Stimulated activated memory B cell treated with anti-CD40 and anti-IgM and Interleukin-4, amounts not matched to agents 10 μg/mL and 1 μg/mL and 100 μg/mL, for 72 hours (primary cell): ENCODE measurements at places on chromosomes 12 and 14.

GRCh38 chr14:63857466-63858030 lies 4.7 kb downstream of the SYNE2 start:
- ATAC-seq: no peak

GRCh38 chr12:2583091-2583497 lies 211.7 kb upstream of the FKBP4 start:
- ATAC-seq: peak; percentile 57

GRCh38 chr12:110693731-110694130 lies 4.8 kb upstream of the HVCN1 start:
- no peak for ATAC-seq

DNA sequence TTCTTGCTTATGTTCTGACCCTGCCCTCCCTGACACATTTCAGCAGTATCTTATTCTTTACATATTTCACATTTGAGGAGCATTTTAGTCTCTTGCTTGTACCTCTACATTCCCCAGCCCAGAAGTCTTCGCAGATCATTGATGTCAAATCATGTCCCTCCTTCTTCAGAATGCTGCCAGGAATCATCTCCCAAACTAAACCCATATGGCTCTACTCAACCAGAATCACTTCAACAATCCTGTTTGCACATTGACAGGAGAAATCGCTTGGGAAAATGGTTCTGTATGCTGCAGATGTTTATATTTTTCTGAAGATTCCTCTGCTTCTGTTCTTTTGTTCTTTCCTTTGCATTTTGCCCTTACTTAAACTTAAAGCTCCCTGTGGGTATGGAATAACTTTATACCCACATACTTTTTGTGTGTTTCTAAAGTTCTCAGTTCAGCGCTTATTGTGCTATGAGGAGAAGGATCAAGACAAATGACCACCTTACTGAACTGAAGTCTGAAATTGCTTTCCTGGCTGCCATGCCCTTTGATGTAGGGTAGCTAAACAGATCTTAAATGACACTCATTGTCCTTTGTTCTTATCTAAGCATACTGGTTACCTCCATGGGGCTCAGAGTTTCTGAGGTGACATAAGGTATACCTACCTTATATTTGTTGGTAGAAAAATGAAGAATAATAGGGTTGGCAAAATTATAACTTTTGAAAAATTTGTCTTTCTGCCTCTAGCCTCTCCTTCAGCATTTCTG lies 134.6 kb downstream of the SLC25A21 start:
- ATAC-seq: no peak

DNA sequence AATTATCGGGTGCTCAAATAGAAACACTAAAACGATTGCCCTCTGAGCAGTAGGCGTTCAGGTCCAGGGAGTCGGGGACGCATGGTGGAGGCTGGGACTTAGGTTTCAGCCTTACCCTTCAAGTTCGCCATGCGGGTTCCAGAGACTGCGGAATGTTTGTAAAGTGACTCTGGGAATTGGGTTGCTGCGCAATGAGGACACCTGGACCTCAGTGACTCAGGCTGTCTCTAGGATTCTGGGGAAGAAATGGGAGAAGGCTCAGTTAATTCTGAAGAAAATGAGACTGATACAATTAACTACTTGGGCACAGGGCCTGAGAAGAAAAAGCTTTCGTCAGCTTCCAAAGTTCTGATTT lies 1.1 kb downstream of the LGALS3 start:
- ATAC-seq: no peak

DNA sequence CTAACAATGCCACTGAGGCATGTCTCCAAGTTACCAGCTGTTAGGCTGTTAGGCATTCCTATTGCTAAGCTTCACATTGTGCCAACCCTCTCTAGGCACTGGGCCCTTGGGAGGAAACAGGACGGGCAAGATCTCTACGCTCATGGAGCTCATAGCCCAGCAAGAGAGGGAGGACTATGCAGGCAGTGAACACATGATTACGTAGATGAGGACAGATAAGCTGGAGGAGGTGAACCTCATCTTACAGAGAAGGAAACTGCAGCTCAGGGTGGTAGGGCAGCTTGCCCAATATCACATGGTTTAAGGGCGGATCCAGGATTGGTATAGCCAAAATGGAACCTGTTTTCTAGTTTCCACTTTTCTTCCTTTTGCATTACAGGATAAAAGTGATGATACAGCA lies 7.8 kb downstream of the UBE3B start:
- ATAC-seq: no peak

DNA sequence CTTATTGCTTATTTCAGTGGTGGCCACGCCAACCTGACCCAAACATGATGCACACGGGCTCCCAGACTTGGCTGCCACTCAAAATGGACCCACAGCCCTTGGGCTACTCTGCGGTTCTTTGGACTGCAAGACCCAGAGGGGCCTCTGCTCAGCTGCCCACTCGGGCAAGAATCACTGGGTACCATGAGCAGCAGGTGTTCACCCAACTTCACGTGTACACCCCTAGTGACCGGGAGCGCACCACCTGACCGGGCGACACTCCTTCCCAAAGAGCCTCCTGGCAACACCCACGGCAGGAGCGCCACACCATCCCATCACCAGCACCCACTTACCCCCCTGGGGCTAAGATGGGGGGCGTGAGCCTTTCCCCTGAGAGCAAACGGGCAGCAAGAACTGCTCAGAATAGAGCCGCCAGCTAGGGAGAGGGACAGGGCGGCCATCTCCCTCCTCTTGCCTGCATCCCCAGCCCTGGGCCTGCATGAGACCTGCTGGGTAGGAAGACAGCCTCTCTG lies 32.0 kb downstream of the CCNK start:
- ATAC-seq: no peak

GRCh38 chr14:21090940-21091663 lies 7.4 kb downstream of the ZNF219 start:
- ATAC-seq: no peak

DNA sequence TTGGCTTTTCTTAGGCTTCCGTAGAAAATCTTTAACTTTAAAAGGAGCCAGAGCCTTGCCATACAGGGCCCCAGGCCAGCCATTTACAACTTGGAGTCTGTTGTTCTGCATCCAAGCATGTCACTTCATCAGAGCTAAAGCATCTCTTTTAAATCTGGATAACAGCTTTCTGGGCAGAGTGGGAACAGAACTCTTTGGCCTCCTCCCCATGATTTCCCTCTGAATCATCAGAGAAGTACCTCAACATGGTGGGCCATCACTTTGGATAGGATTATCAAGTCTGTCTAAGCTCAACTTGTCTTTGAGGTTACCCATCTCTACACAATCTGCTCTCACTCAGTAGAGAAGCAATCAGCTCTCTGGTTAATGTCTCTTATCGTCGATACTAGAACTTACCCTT lies 170.9 kb downstream of the SLC6A15 start:
- no peak for ATAC-seq

DNA sequence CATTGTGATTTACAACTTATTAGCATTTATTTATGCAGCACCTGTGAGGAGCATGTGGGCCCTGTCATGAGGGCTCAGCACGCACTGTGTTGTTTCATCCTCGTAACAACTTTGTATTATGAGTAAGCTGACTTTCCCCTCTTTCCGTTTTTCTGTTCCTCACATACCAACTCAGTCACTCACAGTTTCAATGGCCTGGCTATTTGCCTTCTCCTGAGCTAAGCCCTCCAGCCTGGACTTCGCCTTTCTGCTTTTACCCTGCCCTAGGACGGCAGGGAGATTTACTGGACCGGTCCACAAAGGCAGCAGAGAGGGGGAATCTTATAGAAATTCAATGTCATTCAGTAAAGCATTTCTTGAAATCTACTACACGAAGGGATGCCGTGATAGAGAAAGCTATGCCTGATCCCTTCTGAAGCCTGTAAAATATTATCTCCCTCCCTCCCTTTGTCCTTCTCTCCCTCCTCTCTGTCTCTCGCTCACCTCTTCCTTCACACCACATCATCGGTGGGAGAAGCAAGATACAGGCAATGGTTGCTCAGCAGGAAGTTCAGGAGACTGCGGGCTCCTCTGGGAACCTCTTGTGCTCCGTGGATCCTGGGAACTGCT lies 219.2 kb upstream of the TBX3 start:
- ATAC-seq: no peak

GRCh38 chr14:44204061-44204835 lies 302.8 kb downstream of the FSCB start:
- no peak for ATAC-seq

DNA sequence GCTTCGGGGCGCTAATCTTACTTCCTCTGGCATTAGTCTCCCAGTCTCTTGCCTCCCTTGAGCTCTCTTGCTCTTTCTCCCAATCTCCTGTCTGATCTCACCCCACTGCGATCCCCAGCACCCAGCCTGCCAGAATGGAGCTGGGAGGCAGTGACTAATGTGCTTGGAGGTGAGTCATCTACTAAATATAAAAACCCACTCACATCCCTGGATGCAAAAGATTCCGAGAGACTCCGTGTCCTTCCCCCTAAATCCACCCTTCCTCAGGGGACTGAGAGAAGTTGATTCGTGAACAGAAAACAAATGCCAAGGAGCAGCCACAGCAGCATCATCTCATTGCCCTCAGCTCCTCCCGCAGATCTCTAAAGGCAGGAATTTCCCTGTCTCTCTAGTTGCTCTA lies 45.7 kb upstream of the KCNA5 start:
- ATAC-seq: no peak

DNA sequence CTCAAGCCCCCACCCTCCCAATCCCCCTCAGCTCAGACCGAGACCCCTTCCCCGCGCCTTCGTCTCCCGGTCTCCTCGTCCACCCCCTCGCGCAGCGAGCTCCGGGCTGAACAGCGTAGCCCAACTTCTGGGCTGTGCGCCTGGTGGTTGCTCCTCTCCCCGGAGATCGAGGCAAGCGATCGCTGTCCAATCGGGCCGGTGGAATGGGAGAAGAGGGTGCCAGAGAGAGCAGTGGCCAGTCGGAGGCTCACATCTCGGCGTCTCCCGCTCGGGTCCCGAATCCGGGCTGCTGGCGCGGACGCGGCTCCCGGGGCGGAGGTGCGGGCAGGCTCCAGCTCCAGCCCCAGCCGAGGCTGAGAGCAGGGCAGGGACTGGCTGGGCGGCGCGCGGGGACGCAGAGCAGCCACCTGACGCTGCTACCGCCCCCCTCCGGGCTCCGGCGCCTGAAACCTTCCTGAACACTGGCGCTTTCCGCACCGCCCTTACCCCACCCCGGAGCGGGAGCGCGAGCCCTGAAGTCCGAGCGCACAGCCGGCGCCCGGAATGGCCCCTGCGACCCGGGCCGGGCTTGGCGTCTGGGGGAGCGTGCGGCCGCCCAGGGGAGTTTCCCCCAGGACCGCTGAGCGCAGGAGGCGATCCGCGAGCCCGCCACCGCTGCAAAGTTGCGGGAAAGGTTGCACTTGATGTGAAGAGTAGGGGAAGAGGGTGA lies 508 bp upstream of the KCNH5 start:
- ATAC-seq: peak; percentile 26

DNA sequence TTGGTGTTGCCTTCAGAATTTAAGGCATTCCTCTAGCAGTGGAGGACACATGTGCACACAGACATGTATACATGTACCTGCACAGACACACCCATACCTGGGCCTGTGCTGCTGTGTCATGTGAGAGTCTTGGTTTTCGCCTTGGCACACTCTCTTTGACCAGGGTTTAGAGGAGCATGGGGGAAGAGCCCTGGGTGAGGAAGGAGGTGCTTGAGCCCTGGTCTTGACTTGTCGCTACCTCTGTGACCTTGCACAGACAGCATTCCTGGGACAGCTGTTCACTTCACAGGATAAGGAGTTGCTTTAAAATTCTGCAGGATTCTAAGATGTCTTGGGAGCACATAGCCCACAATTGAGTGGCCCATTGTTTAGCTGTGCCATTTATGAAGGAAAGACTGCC lies 94.7 kb downstream of the DDX51 start:
- no peak for ATAC-seq

DNA sequence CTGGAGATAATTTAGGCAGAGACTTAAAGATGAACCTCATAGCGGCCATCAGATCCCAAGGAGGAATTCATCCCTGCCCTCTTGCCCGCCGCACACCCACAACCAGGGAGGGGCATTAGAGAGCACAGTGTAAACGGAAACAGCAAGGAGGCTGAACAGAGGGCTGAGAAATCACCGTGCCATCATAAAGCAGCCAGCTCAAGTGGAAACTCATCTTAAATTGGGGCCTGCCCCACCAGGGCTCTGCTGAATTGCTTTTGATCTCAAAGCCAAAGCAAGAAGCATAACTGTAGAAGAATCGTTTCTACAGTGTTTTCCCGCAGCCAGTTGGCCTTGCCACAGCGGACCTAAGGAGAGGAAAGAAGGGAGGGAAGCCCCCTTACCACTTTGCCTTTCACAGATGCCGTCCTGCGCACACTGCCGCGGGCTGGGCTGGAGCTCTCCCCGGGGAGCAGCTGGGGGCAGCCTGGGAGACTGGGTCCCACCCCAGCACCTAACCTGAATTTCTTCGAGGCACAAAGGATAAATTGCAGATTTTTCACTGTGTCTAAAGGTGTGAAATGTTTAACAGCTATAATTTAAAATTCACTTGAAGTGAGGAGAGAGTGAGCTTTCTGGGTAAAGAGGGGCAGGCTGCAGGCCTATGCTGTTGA lies 51.8 kb upstream of the MMP17 start:
- peak; percentile 83 for ATAC-seq

GRCh38 chr12:57471661-57472060 lies 8.0 kb downstream of the ARHGAP9 start:
- ATAC-seq: no peak

GRCh38 chr14:44778604-44779003 lies 183.1 kb downstream of the KLHL28 start:
- ATAC-seq: no peak

- ATAC-seq: no peak
Observed at GRCh38 chr14:28756884-28757570, 9.6 kb upstream of the FOXG1 start.

GRCh38 chr14:104112113-104112505 lies 26.3 kb upstream of the KIF26A start:
- no peak for ATAC-seq

- no peak for ATAC-seq
Observed at GRCh38 chr12:30996255-30996654, 69.7 kb downstream of the TSPAN11 start.

GRCh38 chr12:9797722-9798619 lies 29.3 kb upstream of the KLRF1 start:
- ATAC-seq: peak; percentile 93

GRCh38 chr14:85607651-85608081 lies 77.7 kb downstream of the FLRT2 start:
- no peak for ATAC-seq

GRCh38 chr14:71658261-71658860 lies 273.9 kb upstream of the RGS6 start:
- ATAC-seq: no peak

- no peak for ATAC-seq
Observed at GRCh38 chr12:102962532-102962931, 5.1 kb downstream of the ASCL1 start.

DNA sequence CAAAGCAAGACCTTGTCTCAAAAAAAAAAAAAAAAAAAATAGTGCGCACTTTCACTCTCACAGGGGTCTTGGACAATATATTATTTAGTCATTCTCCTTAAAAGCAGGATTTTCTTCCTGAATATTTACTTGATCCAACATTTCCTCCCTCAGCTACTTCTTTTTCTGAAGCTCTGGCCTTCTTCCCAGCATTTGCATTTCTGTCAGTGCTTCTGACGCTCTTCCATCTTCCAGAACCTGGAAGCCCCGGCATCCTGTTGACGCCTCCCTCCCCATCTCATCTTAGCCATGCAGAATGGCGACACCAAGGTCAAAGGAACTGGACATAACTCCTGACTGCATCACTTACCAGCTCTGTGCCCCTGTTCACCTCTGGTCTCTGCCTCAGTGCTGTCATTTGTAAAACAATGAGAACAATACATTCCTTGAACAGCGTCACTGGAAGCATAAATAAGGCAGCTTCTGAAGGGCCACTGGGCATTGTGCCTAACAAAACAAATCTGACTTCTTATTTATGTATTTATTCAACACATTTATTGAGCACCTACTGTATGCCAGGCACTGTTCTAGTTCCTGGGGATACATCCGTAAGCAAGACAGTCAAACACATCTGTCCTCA lies 90.9 kb upstream of the MDM1 start:
- no peak for ATAC-seq
